ENCODE measurements at places on chromosomes 6 and 20. TPM values are rescaled to one million over a fixed set of nuclear protein-coding genes. Genes with fewer than 3 reads are reported as not detected.

DNA sequence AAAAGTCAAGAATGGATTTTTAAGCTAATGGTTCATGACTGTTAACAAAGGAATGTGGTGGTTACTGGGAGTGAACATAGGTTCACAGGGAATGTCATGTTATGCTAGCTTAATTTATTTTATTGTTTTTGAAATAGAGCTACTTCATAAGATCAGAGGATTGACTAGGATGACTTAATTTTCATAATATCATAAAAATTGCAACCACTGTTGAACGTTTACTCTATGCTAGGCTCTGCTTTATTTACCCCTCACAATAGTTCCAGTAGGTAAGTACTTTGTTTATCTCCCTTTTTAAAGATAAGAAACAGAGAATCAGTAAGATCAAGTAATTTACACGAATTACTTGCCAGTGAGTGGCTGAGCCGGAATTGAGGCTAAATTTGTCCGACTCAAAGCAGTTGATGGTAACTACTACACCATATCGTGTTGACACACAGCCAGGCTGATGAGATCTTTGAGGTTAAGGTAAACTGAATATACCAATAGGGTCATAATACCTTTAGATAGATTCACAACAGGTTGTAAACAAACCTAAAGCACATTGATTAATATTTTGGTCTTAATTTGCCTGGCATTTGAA, 194.6 kb upstream of the CITED2 start:
- no peak for DNase-seq

GRCh38 chr20:50276119-50277063, 85.8 kb downstream of the CEBPB start:
- peak; percentile 81 for DNase-seq

GRCh38 chr6:159678574-159678973, 14.5 kb downstream of the SOD2 start:
- no peak for DNase-seq

GRCh38 chr6:29129326-29130012, 21.6 kb downstream of the OR2J3 start:
- DNase-seq, result peak; percentile 45

- DNase-seq, result no peak
Observed at GRCh38 chr20:14489544-14489943, 152.1 kb upstream of the FLRT3 start.

DNA sequence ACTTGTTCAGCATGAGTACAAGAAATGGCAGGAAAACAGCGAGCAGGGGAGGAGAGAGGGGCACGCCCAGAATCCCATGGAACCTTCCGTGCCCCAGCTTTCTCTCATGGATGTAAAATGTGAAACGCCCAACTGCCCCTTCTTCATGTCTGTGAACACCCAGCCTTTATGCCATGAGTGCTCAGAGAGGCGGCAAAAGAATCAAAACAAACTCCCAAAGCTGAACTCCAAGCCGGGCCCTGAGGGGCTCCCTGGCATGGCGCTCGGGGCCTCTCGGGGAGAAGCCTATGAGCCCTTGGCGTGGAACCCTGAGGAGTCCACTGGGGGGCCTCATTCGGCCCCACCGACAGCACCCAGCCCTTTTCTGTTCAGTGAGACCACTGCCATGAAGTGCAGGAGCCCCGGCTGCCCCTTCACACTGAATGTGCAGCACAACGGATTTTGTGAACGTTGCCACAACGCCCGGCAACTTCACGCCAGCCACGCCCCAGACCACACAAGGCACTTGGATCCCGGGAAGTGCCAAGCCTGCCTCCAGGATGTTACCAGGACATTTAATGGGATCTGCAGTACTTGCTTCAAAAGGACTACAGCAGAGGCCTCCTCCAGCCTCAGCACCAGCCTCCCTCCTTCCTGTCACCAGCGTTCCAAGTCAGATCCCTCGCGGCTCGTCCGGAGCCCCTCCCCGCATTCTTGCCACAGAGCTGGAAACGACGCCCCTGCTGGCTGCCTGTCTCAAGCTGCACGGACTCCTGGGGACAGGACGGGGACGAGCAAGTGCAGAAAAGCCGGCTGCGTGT, 11.6 kb downstream of the TNFAIP3 start:
- DNase-seq, result peak; percentile 84

DNA sequence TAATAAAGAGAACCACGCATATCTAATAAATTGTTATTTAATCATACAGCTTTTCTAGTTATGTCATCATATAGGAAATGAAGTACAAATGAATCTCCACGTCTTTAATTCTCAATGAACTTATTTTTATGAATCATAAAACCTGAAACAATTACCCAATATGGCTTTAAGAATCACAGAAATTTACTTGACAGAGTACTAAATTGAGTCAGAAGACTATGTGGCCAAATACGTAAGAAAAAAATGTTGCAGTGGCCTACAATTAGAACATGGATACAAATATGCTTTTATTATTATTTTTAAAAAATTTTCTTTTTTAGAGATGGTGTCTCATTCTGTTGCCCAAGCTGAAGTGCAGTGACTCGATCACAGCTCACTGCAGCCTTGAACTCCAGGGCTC, 584.7 kb upstream of the SLC35B3 start:
- DNase-seq, result no peak

DNA sequence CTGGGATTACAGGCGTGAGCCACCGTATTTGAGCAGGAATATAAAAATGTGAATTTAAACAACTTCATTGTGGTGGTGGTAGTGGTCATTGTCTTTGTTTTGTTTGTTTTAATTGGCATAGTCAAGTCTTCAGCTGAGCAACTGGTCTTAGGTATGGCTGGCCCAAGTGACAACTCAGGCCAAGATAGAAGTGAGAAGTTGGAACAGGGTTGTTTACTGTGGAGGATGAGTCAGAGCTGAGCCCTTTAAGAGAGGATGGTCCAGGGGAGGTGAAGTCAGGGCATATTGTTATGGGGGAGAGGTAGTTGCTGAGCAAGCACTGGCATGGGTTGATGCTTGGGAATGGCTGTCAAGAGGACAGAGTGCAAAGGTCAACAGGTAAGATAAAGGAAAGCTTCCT, 308.2 kb downstream of the FARS2 start:
- no peak for DNase-seq

Gene PRL
- total RNA-seq, result not detected

- DNase-seq, result no peak
Observed at GRCh38 chr6:156928972-156929371, 151.8 kb downstream of the ARID1B start.

GRCh38 chr6:89895276-89895874, 1.1 kb downstream of the GJA10 start:
- DNase-seq, result no peak

- DNase-seq, result no peak
Observed at GRCh38 chr6:106360989-106361430, 493 bp downstream of the CRYBG1 start.

DNA sequence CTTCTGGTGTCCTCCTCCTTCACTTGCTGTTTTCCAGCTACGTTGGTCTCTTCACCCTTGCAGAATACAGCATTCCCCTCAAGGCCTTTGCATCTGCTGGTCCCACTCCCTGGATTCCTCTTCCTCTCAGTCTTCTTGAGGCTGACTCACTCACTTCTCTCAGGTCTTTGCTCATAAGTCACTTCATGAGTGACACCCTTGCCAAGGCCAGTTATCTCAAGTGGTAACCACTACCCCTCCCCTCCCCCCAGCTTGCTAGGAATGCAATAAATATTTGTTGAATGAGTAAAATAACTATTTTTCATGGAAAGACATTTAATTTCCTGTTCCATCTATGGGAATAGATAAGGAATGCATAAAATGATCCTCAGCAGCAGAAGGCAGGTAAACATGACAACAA, 131.7 kb downstream of the PLCB4 start:
- DNase-seq, result no peak

DNA sequence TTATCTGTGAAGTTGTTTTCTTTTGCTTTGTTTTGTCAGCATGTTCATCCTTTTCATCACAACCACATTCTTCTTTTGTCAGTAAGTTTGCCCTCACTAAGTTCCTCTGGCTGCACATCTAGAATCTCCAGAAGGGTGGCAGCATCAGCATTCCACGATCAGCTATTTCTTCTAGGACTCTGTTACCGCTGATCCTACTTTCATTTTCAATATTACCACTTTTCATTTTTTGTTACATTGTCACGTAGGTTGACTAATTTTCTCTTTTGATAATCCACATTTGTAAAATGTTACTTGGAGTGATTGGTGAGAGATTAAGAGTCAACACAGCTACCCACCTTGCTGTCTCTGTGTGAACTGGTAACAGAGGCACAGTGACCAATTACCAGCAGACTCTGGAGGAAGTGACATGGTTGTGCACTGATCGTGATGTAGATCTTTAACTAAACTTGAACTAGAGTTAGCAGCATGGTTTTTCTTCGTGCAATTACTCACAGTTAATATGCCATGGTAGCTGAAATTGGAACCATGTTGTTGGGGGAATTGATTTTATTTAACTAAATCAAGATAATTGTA, 307.9 kb upstream of the SLC35B3 start:
- DNase-seq, result no peak

Gene NRM
- 5.7 TPM for total RNA-seq

DNA sequence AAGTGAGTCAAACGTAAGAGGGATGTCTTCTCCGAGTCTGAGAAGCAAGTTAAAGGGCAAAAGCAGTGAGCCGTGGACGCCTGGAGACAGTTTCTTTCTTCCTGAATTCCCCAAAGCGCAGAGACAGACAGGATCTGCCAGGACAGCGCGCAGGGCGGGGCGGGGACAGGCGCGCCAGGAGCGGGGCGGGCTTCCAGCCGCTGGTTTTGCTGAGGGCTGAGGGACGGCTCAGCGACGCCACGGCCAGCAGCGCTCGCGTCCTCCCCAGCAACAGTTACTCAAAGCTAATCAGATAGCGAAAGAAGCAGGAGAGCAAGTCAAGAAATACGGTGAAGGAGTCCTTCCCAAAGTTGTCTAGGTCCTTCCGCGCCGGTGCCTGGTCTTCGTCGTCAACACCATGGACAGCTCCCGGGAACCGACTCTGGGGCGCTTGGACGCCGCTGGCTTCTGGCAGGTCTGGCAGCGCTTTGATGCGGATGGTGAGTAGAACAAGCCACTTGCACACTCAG, at the start of gene SCGN:
Gene SCGN (plus strand): TSS at position 209 of the 509 bp plus-strand sequence. CDS start 189 bp downstream, at position 398.
- DNase-seq, result peak; percentile 74

DNA sequence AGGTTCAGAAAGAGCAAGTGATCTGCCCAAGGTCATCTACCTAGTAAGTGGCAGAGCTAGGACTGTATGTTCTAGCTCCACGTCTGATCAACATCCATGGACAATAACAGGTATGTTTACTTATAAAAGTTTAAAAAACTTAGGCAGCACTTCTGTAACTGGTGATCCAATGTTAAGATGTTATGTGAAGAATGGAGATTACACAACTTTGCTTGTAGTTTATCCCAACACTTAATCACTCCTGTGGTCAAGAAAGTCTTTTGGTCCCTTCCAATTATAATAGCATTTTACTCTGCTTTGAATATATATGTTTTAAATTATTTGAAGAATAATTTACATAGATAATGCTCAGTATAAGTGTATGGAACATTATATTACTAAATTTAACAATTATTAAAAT, 4.8 kb downstream of the FBXO30 start:
- DNase-seq, result no peak

Data from Right ventricle myocardium inferior (tissue), 1 donor.